ENCODE measurements at places on chromosomes 2 and 18. TPM values are rescaled to one million over a fixed set of nuclear protein-coding genes. Genes with fewer than 3 reads are reported as not detected.

DNA sequence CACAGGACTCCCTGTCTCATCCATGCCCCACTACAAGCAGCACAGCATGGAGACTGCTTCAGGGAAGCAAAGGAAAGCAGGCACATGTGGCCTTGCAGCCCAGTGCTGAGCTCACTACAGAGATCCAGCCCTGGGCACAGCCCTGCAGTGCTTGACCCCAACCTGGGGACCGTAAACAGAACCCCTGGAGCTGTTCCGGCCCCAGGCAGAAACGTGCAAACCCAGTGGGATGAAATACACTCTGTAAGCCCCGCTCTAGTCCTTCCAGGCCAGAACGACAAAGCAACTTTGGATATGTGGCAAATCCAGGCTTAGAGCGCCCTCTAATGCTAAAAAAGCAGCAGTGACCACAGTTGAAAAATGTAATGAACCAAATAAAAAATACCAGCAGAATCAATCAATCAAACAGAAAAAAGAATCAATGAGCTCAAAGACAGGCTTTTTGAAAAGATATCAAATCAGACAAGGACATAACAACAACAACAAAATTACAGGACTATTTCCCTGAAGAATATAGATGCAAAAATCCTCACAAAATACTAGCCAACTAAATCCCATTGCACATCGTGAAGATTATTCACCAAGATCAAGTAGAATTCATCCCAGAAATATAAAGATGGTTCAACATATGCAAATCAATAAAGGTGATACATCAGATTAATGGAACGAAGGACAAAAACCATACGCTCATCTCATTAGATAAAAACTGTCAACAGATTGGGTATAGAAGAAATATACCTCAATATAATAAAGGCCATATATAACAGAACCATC is 45.6 kb downstream of the ZNF519 start:
- no peak for DNase-seq

GRCh38 chr2:44748-45341 is 1.5 kb downstream of the FAM110C start:
- DNase-seq, result no peak

- no peak for DNase-seq
These were observed 158.3 kb downstream of the RTN4 start for GRCh38 chr2:54891909-54892308.

GRCh38 chr2:189153619-189154018 is 25.9 kb downstream of the COL5A2 start:
- no peak for DNase-seq

DNA sequence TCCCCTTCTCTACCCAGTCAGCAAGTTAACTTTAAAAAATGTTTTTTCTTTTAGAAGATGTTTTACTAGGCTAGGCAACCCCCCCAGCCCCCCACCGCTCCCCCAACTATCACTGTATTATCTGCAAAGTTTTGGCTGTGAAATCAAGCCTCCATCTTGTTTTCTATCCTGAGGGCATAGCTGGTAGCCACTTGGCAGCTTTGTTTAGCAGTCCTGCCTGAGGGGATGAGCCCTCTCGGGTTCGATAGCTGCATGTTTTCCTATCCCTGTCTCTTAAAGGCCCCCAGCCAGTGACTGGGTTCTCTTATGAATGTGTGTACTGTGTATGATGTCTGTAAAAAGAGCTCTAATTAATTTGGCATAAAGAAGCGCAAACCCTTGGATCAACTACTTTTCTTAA is 43.4 kb downstream of the MRO start:
- no peak for DNase-seq

- DNase-seq, result no peak
These were observed 113.6 kb downstream of the KCNE4 start for GRCh38 chr2:223165423-223166214.

DNA sequence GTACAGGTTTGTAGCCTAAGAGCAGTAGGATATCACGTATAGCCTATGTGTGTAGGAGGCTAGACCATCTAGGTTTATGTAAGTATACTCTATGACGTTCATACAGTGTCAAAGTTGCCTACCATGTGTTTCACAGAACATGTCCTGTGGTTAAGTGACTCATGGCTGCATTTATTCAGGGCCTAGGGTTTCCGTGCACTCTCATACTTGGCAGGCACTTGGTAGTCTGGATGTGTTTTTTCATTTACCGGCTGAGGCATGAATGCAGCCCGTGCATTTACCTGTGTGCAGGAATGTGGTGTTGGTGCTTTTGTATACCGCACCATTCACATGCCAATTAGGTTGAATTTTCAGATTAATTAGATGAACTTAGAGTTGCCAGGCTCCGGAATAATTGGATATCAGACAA is 43.4 kb downstream of the MYL12B start:
- no peak for DNase-seq

DNA sequence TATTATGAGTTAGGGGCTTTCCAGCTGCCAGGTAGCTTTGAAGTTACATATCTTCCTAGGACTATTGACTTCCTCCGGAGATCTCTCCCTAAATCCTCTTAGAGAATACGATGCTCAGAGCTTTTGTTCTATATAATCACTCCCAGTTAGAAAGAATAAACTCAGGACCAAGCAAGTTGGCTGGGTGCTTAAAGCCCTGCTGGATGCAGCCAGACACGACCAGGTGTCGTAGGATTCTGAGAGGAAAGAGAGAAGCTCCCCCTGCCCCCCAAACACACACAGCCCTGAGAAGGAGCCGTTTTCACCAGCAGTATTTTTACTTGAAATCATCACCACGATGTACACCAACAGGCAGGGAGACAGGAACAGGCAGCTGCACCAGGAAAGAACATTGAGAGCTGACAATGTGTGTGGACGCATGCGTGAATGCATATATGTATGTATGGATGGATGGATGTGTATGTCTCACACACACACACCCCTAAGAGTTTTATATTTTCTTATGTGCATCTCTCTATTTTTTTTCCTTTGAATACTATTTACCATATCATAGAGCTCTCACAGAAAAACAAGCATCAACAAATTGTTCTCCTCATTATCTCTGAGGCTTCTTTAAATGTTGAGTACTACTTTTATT is 382.6 kb downstream of the EPHA4 start:
- DNase-seq, result no peak

- no peak for DNase-seq
These were observed 404.6 kb upstream of the CWC22 start for GRCh38 chr2:180411661-180412060.

DNA sequence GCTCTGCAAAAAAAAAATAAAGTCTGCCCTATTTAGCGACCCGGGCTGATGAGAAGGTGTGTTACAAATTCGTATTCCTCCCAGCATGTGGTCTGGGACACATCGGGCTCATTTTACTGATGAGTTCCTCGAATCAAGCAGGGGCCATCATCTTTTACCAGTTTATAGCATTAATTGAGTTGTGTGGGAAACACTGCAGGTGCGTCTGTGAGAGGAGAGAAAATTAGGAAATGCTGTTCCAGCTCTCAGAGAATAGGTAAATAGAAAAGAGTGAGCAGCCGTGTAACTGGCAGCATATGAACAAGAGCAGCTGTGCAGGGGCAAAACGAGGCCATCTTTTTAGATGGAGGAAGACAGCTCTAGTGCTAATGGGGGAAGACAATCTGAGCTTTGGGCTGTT is 216.7 kb downstream of the SETBP1 start:
- no peak for DNase-seq

- no peak for DNase-seq
These were observed 342.4 kb downstream of the INSIG2 start for GRCh38 chr2:118430510-118431164.

DNA sequence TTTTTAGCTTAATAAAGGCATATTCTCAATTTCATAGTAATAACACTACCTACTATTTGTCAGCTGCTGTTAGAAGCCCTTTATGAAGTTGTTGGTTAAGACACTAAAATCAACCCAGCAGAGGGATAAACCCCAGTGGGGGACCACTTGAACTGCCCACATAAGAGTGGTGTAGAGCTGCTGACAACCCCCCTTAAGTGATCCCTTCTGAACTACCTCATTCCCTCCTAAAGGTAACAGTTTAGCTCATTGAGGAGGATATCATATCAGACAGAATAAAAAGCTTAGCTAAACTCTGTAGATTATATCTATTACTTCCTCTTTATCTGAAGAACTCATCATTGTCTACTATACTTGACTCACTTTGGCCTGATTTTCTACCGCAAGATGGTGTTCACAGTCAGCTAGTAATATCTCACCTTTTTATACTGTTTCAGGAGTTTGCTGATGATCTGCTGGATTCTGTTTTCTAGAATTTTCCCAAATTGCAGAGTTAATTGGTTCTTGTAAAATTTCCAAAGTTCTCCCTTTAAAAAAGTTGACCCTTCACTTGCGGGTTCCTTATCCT is 16.2 kb downstream of the GALM start:
- no peak for DNase-seq

GRCh38 chr18:53541924-53542323 is 682.5 kb downstream of the MBD2 start:
- no peak for DNase-seq

DNA sequence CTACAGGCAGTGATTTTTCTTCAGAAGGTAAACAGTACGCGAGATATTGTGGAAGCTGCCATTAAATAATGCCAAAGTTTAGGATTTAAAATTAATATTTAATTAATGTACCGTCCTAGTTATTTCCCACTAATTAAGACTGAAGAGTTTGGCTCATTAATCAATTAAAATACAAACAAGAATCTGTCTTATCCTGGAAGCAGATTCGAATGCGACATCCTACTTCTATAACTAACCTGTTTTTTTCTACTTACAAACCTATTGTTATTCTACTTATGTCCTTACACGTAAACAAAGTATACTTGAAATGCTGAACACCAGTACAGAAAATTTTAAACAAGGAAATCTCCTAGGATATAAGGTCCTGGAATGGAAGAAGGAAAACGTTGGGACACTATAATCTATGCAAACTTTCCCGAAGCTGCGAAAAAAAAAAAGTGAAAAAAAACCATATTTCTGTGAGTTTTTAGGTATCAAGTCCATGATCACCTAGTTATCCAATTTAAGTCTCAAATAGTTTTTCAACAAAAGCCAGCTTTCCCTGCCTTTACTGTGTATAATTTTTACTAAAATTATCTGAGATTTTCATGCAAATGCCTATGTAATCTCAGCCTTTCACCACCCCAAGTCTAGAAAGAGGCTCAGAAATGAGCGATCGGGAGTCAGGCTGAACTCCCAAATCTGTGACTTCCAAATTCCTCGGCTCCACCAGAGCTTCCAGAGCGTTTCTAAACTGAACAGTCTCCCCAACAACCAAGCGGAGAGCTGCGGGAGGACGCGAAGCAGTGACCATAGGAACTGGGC is 1.2 kb upstream of the C2orf15 start:
- no peak for DNase-seq

GRCh38 chr2:46236006-46236875 is 61.0 kb upstream of the EPAS1 start:
- no peak for DNase-seq

The CYP27C1 gene
- polyA plus RNA-seq, result 0.03 TPM

The MYL1 gene
- 2,439 TPM for polyA plus RNA-seq

The EPHA4 gene
- polyA plus RNA-seq, result 6.3 TPM

The PLA2R1 gene
- polyA plus RNA-seq, result 0.17 TPM
